ENCODE measurements at places on chromosomes 6 and 20.

GRCh38 chr6:41519745-41520699 is 26.2 kb upstream of the FOXP4 start:
- no peak for DNase-seq

GRCh38 chr20:35318502-35319157 is 26.4 kb upstream of the FAM83C start:
- DNase-seq, result no peak

DNA sequence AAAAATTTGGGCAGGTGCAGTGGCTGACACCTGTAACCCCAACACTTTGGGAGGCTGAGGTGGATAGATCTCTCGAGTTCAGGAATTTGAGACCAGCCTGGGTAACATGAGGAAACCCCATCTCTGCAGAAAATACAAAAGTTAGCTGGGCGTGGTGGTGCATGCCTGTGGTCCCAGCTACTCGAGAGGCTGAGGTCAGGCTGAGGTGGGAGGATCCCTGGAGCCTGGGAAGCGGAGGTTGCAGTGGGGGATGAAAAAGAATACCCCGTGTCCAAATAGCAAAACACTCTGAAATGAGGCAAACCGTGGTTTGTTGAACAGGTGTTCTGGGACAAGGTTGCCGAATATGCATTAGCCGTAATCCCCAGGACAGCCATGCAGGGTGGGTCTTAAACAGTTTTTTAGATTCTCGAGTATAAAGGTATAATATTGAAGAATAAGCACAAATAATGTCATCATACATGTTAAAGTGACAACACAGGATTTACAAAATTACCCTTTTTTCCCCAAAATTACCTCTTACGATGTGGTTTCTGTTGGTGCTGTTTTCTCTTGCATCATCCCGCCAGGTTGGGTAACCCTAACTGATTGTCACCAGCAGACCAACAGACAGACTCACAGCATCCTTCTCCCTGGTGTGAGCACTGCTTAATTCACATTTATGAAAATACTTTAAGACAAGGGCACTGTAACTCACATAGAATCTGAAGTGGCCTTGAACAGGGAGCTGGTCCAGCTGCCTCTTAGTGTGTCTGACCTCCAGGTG is 9.1 kb downstream of the DNAJC5 start:
- no peak for DNase-seq

DNA sequence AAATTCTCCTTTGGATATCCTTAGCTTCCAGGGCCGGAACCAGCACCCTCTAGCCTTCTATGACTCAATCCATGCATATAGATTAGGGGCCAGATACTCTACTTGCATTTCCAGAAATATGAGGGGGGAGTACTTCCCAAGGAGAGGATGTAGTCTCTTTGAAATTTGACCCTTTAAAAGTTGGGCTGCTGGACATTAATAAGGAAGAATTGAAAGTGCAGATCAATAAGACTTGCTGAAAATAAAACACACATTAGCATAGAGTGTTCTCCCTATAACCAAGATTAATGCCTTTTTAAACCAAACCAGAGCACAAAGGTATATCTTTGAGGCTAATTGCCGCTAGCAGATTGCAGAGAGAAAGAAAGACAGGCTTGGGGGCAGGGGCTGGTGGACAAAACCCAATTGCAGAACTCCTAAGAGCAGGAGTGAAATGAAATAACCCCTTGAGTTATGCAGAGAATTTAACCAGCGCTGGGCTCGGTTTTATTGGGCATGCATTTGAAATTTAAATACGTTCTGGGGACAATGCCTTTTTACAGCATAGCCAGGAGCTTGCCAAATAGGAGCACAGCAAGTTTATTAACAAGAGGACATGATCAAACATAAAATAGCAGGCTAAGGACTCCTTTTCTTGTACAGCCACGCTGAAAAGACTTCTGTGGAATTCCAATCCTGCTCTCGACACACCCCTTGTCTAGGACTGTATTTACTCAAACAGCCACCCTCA is 108.2 kb upstream of the SALL4 start:
- DNase-seq, result no peak

- DNase-seq, result no peak
Observed at GRCh38 chr20:41573955-41574354, 44.2 kb downstream of the CHD6 start.

DNA sequence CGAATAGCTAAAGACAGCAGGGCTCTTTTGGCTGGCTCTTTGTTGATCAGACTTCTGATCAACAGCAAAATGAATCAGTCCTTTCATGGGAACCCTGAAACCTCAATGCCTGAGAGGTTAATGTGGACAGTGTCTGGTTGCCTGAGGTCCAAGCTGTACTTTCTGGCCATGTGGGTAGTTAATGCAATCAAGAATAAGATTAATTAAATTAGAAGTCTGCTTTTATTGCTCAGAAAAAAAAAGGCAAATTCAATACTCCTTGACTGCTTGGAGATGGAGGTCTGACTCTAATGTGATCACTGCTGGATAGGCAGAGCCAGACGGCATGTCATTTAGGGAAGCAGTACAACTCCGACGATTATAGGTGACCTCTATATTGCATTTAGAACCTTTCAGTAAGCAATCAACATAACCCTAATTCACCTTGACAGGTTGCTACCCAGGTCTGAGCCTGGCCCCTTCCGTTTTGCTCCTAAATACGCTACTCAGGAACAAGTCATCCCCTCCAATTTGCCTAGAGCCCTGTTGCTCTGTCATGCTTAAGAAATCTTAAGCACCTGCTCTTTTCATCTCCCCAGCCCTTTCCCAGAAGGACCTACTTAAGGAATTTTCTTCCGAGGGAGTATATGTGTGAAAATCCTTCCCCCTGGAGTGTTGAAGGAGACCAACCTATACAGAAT is 370.0 kb upstream of the SPTLC3 start:
- DNase-seq, result no peak

DNA sequence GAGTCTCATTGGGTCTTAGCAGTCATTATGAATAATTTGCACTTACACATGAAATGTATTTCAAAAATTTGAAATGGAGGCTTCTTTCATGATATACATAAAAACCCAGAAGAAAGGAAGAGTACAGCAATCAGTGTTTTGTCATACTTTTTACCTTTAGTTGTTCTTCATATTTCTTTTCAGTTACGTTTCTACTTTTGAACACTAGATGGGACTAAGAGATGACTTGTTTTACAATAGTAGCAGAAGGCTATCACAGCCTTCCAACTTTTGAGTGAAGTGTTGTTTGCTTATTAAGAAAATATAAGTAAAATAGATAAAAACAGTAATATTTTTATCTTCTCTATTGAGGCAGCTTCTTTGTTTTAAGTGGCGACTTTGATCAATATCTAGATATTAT is 58.1 kb downstream of the L3MBTL3 start:
- DNase-seq, result no peak

DNA sequence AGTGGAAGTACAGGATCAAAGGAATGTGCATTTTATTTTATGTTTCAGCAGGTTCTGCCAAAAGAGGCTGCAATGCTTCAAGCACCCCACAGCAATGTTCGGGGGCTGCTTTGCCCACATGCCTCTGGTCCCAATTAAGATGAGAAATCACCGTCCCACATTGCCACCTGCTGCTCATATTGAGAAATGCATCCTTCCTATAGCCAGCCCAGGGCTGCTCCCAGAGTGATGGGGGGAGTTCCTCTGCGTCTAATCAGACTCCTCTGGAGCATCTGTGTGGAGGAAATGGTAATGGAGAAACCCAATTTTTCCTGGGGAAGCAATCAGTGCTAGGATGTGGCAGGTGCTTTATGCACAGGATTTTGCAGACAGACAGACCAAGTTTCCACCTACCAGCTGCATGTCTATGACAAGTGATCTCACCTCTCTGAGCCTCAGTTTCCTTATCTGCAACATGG is 33.7 kb downstream of the PTGIS start:
- no peak for DNase-seq

- no peak for DNase-seq
Observed at GRCh38 chr20:50874111-50874757, 57.0 kb downstream of the ADNP start.

DNA sequence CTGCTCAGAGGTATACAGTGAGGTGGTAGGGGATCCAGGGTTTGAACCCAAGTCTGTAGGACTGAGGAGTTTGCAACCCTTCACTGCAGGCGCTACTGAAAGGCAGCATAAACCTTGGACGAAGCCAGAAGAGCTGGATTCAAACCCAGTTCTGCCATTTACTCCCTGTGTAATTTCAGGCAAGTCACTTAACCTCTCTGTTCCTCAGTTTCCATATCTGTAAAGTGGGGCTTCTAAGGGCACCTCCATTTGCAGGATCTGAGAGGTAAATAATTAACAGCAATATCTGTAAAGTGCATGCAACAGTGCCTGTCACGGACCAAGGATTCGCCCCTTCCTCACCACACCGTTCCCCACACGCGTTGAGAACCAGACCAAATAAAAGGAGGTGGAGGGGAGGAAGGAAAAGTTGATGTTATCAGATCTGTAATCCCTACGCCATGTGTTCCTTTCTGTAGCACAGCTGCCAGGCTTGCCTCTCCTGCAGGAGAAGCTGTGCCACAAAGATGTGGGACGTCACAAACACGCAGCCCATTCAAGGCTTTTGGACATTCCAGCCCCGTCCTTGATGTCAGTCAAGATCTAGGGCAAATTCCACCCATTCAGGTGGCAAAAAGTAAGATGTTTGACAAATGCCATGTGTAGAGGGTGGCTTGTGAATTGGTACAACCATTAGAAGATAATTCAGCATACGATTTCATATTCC is 9.8 kb downstream of the RIPOR3 start:
- DNase-seq, result no peak

- no peak for DNase-seq
Observed at GRCh38 chr20:45523821-45524220, 8.4 kb upstream of the SPINT3 start.

DNA sequence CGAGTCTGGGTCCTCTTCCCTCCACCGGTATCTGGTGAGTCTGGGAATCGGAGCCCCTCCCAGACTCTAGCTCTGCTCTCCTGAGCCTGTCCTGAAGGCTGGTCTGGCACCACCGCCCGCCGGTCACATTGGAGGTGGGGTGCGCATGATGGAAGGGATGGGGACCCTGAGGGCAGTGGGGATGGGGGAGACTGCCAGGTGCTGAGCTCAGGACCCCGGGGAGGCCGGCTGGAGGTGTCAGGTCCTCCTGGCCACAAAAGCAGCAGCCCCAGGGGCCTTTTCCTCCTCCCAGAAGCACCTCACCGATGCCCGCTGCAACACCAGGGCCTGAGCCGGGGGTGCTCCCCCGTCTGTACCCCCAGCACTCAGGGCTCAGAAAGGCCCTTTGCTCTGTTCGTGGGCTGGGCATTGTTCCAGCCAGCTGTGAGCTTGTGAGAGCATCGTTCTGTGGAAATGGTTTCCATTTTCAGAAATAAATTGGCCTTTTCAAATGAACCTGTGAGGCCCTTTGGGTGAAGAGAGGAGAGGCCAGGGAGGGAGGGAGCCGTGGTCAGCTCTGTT is 2.5 kb upstream of the NPBWR2 start:
- DNase-seq, result no peak

GRCh38 chr20:49384437-49385434 is 97.7 kb downstream of the KCNB1 start:
- peak; percentile 2 for DNase-seq

DNA sequence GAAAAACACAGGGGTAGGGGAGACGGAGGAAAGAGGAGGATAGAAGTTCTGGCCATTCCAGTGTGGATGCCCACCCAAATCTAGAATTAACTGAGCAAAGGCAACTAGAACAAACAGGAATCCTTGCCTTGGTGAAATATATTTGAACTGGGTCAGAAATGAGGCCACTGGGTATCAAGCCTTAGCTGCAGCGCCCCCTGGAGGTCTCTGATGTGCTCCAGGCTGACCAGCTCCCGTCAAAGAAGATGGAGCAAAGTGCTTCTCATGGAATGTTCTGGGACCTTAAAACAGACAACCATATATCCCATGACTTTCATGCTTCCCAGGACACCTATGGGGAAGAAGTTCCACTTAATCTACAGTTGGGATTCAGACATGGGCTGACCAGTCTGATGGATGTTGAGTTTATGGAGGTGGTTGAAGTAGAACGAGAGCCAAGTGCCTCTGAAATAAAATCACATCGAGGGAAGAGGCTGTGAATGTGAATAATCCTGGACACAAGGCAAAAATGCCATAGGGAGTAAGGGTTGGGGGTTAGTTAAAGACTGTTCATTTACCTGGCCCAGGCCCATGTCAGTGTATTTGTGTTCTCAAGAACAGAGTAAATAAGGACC is 50.4 kb downstream of the HLA-DPB1 start:
- DNase-seq, result peak; percentile 28

- DNase-seq, result no peak
Observed at GRCh38 chr6:31614684-31615578, at the start of gene AIF1. AIF1 (plus strand) TSS chr6:31615234; CDS start chr6:31615330, 96 bp downstream.

DNA sequence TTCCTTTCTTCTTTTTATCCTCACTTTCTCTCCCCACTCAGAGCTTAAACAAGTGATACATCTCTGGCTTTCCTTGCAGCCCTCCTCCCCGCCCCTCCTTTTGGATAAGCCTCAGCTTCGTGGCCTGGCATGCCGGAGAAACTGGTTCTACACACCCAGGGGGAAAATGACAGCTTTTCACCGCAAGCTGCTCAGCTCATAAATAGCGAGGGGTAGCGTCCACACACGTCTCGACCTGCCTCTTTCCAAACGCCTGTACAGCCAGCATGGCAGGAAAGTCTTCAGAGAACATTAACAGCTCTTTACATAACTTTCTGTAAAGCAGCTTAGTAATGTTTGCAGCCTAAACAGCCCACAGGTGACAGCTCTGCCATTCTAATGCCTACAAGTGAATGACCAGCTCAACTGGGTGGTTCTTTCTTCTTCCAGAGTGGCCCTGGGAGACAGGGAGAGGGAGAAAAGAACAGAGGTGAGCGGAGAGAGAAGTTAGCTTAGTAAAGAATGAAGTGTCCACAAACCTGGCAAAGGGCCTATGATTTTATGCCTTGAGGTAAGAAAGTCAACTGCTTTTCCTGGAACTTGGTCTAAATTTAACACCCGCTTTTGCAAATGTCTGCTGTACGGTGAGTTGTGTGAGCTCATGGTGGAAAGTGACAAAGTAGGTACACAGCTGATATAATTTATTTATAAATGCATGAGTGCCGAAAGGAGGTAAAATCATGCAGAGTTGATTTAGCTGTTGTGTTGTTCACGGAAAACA is 251.5 kb downstream of the TFAP2A start:
- DNase-seq, result no peak

Data from stimulated activated CD4-positive, alpha-beta T cell treated with anti-CD3 and anti-CD28 coated beads, Interleukin-15, amount 100 ng/mL, for 1 hour (primary cell).